LNCaP clone FGC (cell line): ENCODE measurements at places on chromosomes 1 and 21.

DNA sequence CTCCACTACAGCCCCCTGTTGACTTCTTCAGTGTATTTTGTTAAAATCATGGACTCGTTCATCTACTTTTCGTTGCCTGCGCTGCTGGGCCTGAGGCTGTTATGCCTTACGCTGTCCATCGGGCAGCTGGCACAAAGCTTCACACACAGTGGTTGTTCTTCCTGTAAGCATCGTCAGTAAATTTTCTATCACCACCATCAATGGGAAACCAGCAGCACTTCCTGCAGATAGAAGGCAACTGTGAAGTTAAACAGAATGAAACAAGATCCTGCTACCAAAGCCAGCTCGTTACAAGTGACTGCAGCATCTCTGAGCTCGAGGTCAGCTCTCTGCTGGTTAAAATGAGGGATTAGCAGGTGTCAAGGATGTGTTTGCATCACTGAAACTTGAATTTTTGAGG, 21.9 kb upstream of the PADI6 start:
- DNase-seq: no peak

DNA sequence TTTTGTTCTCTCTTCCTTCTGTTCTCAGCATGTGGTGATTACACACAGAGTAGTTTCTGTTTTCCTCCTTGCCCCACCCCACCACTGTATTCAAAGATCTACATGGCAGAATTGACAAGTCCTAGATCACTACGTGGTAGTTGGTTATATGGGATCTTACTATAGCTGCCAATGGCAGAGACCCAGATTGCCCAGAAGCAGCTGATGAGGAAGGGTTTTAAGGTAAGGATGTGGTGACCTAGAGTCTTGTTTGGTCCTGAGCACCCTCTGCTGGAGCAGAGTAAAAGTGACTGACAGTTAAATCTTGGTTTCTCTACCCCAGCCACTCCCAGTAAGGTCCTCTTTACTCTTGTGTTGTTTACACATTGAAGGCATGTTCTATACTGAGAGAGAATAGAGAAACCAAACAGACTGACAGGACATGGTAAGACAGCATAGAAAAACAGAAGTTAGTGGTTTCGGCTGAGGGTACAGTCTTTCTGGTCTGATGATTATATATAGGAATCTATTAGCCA, 22.8 kb upstream of the STRIP1 start:
- peak; percentile 61 for DNase-seq

GRCh38 chr1:101847626-101848025, 149.1 kb downstream of the OLFM3 start:
- no peak for DNase-seq

DNA sequence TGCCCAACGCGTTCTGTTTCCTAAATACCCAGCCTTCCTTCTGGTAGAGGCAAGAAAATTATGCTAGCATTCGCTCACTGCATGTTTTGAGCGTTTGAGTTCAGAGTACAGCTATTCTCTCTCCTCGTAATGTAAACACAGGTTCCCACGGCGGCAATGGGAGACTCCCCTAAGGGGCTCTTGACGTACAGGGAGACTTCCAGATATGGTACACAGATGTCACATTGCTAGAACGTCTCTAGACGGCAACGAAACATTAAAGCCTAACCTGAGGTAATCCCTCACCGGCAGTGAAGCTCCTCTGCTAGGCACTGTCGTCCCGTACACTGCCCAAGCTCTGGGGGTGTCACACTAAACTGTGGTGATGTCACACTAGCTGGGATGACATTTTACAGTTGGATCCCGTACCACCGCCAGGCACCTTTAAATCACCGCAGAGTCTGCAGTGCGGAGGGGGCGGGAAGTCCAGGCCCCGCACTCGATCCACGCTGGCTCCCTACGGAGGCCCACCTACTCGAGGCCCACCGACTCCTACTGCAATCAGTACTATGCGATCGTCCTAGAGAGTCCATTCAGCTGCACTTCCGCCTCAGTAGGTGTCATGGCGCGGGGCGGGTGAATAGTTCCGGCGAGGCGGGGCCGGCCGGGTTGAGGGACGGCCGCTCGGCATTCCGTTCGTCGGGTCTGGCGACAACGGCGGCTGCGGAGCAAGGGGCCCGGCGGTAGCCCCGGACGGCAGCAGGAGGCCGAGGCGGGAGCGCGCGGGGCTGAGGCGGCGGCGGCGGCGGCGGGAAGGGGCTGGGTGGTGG, at the start of gene HIPK1:
Gene HIPK1 (plus strand): TSS at position 384 of the 809 bp plus-strand sequence.
- DNase-seq: peak; percentile 53

DNA sequence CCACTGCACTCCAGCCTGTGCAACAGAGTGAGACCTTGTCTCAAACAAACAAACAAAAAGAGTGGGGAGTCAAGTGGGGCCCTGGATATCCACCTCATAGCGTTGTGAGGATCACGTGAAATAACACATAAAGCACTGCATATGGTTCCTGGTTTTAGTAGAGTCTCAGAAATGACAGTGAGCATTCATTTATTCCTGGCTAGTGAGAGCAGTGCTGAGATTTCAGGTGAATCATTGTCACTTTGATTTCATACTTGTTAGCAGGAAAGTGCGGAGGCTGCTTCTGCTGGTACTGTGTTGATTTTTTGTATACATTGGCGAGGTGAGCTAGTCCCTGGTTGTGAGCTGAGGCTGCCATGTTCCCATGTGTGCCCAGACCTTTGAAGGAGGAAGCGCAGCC, 22.9 kb downstream of the ARHGEF10L start:
- DNase-seq: no peak

GRCh38 chr1:93446837-93447451, 974 bp upstream of the FNBP1L start:
- peak; percentile 65 for DNase-seq

DNA sequence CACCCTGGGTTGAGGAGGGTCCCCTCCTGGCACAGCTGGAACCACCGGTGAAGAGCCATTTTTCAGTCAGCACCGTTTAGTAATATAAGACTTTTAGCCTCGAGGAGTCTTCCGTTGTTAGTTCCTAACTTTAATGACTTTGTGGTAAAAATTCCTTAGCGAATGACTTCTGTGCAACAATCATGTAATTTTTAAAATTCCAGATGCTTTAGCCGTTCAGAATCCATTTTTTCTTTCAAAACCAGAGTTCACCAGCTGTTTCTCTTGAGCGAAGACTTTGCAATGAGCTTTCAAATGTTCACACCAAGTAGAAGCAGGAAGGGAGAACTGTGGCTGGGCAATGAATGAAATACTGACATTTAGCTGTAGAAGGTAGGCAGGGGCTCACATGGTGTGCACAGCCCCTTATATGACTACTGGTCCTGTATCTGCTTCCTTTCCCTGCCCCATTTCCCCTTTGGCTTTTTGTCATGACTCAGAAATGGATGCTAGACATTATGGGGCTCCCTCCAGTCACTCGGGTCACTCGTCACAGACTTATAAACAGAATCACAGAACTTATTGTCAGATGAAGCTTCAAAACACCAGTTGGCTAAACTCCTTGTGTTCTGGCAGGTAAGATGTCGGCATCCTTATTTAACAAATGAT, 4.1 kb downstream of the DISC1 start:
- no peak for DNase-seq
